M059J (cell line): ENCODE measurements at places on chromosomes 2 and 18.

DNA sequence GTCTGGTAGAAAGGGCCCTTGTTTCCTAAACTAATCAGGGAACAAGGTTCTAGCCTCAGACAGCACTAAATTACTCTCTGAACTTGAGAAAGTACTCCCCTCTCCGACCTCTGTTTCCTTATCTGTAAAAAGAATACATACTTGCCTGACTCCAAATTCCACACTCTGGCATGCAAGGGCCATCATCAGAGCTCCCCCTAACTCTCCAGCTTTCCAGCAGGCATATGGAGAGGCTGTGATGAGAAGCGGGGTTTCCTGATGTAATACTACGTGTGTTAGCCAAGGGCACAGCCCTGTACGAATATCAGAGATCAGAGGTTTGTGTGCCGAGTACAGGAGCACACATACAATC lies 1.8 kb upstream of the EVA1A start:
- peak; percentile 17 for DNase-seq

GRCh38 chr2:9343524-9343923 lies 79.8 kb downstream of the ITGB1BP1 start:
- no peak for DNase-seq

DNA sequence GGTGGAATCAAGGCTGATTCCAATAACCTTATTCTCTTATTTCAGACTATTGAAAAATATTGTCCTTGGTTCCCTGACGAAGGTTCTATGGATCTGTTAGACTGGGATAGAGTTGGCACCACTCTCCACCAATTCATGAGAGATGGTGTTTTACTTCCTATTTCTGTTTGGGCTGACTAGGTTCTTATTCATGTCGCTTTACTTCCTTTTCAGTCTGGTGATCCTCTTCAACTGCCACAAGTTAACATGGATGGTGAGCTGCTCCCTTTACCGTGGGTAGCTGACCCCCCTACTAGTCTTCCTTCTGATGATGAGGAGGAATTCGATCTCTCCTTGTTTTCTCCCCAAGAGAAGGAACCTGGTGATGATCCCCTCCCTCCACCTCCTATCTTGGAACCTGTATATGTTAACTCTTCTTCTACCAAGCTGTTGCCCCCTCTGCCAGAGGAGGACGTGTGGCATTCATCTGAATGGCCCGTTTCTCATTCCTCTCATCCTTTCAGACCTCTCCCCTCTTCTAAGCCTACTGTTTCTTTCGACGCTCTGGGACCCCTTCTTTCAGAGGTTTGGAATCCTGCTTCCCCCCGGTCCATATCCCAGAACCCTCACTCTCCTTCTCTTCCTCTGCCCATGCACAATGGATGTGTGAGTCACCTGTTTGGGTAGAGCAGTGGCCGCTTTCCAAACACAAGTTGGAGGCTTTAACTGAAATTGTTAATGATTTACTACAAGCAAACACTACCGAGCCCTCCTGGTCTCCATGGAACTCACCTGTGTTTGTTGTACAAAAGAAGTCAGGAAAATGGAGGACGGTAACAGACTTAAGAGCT lies 13.5 kb upstream of the CNOT11 start:
- DNase-seq, result peak; percentile 61

DNA sequence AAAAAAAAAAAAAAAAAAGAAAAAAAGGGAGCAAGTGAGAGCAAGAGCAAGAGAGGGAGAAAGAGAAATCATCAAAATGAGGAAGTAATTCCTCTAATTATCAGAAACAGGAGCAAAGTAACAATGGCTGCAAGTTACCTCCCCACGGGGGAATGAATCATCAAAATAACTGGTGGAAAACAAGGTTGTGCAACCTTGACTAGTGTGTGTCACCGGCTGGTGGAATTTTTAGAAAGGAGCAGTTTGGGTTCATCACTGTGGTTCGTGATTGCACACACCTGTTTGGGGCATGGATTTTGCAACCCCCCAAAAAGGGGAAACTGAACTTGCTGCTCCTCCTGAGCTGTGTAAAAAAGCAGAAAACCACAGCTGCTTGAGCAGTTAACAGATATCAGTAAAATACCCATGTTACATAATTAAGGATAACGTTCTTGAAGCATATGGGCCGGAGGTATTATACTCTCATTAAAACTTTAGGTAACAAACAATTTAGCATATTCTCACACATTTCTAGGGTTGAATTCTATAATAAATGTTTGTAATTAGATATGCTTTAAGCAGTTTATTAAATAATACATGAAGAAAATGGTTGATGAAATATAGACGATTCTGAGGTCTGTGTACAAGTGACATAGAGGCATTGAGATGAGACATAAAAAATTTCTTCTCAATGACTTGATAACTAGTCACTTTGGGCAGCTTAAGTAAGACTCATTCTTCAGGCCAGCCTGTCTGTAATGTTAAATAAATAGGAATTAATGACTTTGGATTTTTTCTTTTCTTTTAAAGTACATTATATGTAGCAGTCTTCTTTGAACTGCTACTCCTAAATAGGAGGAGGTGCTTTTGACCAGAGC lies 184.2 kb upstream of the ZEB2 start:
- DNase-seq, result peak; percentile 85

GRCh38 chr2:85801871-85802270 lies 48.1 kb downstream of the ATOH8 start:
- DNase-seq, result no peak

GRCh38 chr2:128233790-128234395 lies 84.8 kb downstream of the HS6ST1 start:
- no peak for DNase-seq

DNA sequence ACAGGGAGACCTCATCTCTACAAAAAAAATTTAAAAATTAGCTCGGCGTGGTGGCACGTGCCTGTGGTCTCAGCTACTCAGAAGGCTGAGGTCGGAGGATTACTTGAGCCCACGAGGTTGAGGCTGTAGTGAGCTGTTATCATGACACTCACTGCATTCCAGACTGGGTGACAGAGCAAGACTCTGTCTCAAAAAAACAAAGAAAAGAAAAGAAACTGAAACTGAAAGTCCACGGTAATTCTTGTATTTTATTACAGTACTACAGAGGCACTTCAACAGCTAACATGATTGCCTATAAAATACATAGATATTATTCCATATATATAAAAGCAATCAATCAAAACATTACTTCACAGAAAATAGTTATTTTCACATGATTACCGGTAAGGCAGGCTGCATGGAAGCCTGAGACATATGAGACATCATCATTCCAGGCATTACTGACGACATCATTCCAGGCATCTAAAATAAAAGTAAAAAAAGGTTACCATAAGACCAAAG lies 23.1 kb downstream of the PRPF40A start:
- peak; percentile 89 for DNase-seq

GRCh38 chr2:131043199-131044074 lies 49.8 kb downstream of the FAM168B start:
- no peak for DNase-seq

- DNase-seq, result no peak
Measured at GRCh38 chr2:59993726-59994125, 559.7 kb downstream of the BCL11A start.
